ENCODE measurements at places on chromosomes 3 and 15.
A peak's percentile ranks its signal among the peaks of the same experiment; 100 is the strongest.

DNA sequence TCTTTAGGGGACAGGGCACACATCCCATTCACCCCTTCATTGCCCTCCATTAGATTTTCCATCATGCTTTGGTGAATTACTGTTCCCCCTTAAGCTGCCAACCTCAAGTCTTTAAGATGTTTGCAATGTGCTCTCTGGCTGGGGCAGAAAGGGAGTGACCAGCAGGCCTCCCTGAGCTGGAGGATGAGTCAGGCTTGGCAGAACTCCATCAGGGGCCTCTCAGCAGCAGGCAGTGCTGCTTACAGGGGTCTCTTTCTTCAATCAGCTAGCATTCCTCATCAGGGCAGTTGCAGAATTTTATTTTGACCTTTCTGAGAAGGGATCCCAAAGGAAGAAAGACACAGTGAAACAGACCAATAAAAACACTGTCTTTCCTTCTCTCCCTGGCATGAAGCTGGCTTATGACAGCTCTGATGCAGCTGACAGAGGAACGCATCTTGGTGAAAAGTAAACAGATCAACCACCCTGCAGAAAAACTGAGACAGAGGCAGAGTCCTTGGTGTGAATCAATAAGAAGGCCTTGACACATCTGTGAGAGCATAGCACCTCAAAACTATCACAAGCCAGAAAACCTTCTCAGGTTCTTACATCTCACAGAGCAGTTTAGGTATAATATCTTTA is 88.7 kb upstream of the MRPL3 start:
- no peak for DNase-seq

GRCh38 chr3:129892857-129893580 is 492 bp downstream of the TMCC1 start:
- no peak for DNase-seq

- no peak for DNase-seq
Observed at GRCh38 chr15:54502416-54503075, 524.3 kb downstream of the UNC13C start.

DNA sequence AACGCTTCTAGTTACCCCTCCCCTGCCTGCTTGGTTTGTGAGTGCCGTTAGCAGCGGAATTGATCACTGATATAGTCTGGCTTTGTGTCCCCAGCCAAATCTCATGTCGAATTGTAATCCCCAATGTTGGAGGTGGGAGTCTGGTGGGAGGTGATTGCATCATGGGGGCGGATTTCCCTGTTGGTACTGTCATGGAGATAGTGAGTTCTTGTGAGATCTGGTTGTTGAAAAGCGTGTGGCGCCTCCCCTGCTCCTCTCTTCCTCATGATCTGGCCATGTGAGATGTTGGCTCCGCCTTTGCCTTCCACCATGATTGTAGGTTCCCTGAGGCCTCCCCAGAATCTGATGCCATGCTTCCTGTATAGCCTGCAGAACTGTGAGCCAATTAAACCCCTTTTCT is 47.3 kb upstream of the PGPEP1L start:
- no peak for DNase-seq

GRCh38 chr3:1848935-1849334 is 249.7 kb upstream of the CNTN4 start:
- no peak for DNase-seq

DNA sequence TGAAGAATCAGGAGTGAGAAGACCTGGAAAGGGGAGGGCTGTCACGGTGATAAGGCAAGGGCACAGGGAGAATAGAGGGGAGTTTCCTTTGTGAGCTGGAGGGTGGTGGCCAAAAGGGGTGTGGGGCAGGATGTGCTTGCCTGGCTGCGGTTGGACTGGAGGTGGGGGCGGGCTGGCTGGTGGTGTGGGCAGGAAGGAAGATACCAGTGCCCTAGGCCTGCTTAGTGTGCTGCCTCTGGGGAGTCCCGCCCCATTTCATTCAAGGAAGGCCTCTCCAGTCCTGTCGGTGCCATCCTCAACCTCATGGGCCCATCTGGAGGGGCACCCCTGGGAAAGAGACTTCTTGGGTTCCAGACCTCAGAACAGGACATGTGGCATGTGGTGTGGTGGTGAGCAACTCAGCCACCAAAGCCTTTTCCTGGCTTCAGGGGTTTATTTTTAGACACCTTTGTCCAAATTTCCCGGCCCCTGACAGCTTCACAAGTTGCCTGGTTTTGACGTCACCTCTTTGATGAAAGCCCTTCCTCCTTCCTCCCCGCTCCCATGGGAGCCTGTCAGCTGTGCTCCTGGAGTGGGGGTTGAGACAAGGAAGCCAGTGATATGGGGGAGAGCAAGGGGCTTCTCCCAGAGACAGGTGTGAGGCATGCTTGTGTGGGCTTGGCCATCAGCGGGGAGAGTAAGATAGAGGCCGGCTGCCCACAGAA is 15.6 kb downstream of the TEX264 start:
- no peak for DNase-seq

DNA sequence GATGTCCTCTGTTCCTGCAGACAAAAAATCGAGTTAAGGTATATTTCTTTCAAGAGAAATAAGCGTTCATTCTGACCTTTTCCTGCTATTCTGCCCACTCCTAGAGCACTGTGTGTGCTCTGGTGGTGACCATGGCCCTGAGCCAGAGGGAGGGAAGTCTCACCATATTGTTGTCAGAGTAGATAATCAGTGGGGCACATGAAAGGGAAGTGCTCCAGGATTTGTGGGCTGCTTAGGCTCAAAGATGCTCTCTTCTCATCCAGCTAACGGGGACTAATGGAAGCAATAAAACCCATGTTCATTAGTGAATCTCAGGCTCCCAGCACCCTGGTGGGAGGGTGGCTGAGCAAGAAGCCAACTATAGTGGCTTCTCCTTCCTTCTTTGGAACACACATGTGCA is 70.7 kb upstream of the EOMES start:
- DNase-seq: no peak

DNA sequence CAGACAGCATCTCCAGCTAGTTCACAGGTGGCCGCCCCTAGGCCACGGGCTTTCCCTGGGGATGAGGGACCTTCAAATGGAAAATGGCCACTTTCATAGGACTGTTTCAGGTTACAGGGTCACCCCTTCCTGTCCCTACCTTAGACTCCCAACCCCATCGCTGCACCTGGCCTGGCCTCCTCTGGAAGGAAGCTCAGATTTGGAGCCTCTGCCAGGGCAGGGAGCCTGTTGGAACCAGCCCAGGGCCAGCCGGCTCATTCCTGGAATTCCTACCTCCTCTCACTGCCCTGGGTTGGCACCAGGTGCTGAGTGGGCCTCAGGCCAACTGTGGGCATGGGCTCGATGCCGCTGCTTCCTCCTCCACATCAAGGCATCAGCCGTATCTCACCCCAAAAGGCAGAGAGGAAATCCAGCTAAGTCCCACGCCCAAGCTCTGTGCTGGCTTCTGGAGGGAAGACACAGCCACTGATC is 42.2 kb downstream of the KLHL25 start:
- DNase-seq: peak; percentile 93

- no peak for DNase-seq
Observed at GRCh38 chr3:134743006-134743405, 52.1 kb upstream of the EPHB1 start.

DNA sequence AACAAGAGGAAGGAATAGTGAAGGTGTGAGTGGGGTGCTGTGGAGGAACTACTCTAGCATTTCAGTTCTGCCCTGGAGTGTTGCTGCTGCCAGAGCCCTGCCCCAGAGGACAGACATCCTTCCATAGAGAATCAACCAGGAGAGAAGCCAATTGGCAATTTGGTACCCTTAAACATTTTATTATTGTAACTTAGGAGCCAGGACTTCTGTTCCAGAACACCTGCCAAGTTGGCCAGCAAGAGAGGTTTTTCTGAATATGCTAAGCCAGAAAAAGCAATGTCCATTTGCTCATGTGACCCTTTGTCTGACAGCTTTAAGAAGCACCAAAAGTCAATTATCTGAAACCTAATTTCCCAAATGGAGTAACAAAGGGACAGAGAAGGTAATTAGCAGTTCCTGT is 264.9 kb downstream of the MEX3B start:
- DNase-seq: no peak

GRCh38 chr3:82329300-82329699 is 567.9 kb upstream of the GBE1 start:
- no peak for DNase-seq

DNA sequence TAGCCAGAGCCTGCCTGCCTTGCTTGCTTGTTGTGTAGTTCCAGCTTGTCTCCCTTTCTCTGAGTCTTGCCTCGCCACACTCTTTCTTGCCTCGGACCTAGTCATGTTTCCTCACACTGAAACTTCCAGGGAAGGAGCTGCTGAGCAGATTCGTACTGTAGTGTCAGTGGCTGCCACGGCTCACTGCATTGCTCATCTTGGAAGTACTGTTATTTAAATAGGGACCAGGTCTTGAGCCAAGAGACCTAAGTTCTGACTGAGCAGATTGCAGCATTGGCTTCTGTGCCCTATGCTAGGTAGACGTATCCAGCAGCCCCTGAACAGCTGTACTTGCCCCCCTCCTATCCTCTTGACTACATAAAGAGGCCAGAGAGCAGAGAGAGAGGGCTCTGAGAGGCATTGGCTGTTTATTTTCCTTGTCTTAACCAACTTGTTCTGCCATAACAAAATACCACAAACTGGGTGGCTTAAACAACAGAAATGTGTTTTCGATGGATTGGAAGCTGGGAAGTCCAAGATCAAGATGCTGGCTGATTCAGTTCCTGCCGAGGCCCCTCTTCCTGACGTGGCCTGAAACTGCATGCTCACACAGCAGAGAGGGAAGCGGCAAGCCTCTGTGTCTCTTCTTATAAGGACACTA is 5.8 kb upstream of the RARRES1 start:
- DNase-seq: no peak

- no peak for DNase-seq
Observed at GRCh38 chr15:44909423-44909822, 47.1 kb upstream of the TERB2 start.

- no peak for DNase-seq
Observed at GRCh38 chr3:96966181-96966929, 152.0 kb downstream of the EPHA6 start.

DNA sequence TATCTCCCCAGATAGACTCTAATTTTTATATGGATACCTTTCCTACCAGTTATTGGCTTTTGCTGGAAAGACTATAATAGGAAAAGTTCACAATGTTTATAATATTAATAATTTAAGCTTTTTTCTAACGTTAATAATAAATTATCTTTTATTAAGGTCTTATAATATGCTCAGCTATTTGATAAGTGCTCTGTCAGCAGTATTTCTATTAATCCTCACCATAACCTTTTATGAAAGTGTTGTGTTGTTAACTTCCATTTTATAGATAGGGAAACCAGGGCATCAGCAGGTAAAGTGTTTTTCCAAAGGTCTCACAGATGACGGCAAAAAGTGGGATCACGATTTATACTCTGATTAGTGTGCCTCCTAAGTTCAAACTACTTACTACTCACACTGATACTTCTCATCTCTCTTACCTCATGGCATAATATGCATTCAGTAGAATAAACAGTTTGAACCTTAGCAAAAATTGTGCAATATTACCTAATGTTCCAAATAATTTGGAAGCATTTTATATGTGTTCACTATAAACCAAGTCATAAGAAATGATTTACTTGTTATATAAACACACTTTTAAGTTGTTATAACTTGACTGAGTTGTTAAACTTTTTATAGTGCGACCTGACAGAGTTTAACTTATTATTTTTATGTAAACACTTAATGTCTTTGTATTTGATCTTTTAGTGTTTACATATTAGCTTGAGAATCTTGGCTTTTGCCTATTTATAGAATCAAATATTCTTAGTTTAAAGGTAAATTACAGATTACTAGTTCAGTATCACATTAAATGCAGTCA is 274.9 kb upstream of the DCBLD2 start:
- DNase-seq: no peak

- DNase-seq: no peak
Observed at GRCh38 chr3:9553948-9554513, 409 bp upstream of the LHFPL4 start.

GRCh38 chr3:38725726-38726419 is 76.4 kb upstream of the SCN5A start:
- DNase-seq: no peak

GRCh38 chr15:42456531-42456930 is 34.4 kb downstream of the ZNF106 start:
- no peak for DNase-seq

DNA sequence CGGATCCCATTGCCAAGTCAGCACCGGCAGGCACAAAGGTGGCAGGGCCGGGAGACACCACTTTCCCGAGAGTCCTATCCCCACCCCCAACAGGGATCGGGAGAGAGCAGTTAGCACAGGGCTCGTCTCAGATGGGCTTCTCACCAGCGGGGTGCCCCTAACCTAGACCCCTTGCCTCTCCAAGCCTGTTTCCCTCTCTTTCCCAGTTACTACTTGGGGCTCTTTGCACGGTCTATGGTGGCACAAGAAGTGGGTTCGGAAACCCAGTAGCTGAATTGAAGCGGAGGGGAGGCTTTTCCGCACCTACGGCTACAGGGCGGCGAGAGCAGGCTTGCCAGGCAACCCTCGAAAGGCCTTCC is 383 bp upstream of the EFCC1 start:
- no peak for DNase-seq

All from RWPE2 (cell line).